ENCODE measurements at places on chromosomes 16 and 17.
A peak's percentile ranks its signal among the peaks of the same experiment; 100 is the strongest.

DNA sequence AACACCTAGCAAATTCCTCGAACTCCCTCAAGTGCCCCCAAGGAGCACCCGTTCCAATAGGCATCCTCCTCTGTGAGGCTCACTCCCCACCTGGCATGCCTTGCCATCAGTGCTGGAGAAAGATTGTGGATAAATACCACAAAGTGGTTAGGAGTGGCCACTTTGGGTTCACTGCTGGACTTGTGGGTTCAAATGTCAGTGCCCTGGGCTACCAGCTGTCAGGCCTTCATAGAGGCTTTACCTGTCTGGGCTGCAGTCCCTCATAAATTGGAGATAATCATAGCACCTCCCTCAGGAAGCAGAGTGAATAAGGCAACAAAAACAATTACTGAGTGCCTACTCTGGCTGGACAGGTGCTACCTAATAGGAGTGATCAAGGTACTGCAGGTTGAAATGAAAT is 1.5 kb upstream of the SYT17 start:
- DNase-seq = no peak

DNA sequence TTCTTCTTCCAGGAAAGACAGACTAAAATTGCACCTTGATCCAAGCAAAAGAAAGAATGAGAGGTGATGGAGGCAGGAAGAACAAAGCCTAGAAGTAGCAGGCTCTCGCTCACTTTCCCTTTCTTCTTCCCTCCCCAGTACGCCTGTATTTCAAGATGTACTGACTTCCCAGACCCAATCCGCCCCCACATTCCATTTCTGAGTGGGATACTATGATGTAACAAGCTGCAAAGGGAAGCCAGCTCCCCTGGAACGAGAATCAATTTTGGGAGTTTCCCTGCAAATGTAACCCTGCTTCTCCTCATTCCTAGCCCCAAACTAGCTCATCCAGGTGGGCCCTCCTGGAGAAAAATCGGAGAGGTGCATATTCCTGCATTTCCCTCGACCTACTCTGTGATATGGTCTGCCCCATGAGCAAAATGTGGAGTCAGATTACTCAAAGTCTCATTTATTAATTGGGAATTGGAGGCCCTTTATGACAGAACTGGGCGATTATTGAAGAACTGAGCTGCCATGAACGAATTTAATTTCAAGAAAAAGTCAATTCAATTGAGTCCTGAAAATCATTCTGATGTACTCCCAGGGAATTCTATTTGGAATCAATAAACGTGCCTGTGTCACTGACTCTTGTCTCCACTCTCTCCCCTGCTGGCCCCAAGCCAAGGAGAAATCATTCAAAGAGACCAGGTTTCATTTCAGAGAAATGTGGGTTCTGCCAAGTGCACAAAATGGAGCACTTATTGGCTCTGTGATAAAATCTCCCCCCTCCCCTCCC is 398.9 kb downstream of the SHISA9 start:
- no peak for DNase-seq

- DNase-seq = no peak
Measured at GRCh38 chr16:57635266-57636097, 7.1 kb downstream of the ADGRG1 start.

- no peak for DNase-seq
Measured at GRCh38 chr16:15665107-15665506, 15.1 kb downstream of the NDE1 start.

DNA sequence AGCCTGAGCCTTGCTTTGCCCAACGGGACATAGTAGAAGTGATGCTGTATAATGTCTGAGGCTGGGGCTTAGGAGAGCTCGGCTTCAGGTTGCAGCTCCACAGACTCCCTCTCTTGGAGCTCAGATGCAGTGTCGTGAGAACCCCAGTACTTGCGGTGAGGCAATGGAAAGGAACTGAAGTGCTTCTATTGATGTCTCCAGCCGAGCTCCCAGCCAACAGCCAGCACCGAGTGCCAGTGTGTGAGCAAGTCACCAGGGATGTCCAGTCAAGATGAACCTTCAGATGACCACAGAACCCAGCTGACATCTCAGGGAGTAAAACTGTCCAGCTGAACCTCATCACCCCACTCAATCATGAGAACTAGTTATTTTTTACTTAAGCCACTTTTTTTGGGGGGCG is 268.1 kb downstream of the IRF8 start:
- DNase-seq = no peak

- no peak for DNase-seq
Measured at GRCh38 chr16:76114681-76115080, 162.5 kb upstream of the CNTNAP4 start.

DNA sequence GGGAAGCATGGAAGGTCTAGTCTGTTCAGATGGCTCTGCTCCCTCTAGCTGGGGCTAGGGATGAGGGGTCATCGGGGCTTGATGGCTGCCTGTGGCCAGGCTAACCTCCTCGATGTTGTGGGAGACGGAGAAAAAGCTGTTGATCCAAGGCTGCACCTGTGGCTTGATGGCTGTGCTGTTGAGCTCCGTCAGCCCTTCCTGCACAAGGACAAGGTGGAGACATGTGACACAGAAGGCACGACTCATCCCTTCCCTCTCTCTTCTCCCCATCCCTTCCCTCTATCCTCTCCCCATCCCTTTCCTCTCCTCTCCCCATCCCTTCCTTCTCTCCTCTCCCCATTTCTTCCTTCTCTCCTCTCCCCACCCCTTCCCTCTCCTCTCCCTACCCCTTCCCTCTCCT is 28.2 kb downstream of the FCSK start:
- DNase-seq = no peak

GRCh38 chr16:17724242-17724898 is 253.6 kb upstream of the XYLT1 start:
- DNase-seq = no peak

GRCh38 chr16:73196670-73197069 is 148.7 kb upstream of the ZFHX3 start:
- peak; percentile 8 for DNase-seq

GRCh38 chr17:50173335-50173941 is 7.6 kb downstream of the SGCA start:
- DNase-seq = no peak

DNA sequence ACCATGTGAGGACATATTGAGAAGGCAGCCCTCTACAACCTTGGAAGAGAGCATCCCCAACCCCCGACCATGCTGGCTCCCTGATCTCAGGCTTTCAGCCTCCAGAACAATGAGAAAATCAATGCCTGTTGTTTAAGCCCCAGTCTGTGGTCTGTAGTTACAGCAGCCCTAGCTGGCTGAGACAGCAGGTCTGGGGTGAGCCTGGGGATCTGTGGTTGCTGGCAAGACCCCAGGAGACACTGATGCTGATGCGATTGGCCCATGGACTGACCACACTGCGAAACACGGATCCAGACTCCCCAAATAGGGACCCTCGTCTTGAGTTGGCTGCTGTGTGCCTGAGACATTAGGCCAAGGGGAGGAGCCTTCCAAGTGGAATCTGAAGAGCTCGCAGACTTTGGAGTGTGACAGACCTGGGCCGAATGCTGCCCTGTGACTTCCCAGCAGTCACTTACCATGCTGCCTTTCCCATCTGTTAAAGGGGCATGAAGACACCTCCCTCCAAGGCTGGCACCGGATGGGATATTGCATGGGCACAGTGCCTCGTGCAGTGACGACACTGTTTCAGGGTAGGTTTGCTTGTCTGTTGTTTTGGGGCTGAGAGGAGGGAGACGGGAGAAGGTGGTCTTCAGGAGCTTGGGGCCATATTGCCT is 147.8 kb upstream of the RPL38 start:
- DNase-seq = no peak

- peak; percentile 62 for DNase-seq
Measured at GRCh38 chr16:2532494-2533141, 1.4 kb upstream of the CEMP1 start.

DNA sequence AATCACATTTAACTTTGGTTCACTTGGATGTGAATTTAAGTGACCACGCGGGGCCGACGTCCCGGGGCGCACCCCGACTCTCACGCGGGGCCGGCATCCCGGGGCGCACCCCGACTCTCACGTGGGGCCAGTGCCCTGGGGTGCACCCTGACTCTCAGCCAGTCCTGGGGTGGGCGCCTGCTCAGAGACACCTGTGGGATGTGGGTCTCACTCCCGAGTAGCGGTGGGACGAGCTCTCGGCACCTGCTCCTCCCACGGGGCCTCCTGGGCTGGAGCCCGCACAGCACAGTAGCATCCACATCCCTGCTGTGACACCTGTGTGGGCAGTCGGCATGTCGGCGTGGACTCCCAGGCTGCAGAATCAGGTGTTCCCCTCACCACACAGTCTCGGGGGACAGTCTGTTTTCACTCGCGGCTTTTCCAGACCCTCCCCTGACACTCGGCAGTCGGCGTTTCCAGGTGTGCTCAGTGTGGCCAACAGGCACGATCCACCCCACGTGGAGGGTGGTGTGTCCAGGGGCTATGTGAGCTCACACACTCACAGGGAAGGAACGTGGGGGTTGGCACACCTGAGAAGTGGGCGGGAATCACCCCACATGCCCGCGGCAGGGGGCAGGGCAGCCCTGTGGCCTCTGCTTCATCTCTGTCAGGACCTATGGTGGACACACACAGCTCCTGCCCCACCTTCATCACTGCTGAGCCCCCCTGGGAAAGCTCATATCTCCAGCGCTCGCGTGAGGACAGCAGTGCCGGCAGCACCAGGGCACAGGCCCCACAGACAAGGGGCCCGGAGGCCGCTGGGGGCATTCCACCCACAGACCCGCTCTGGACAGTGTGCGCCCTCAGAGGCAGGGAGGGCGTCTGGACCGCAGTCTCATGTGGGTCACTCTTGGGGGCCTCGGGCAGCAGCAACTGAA is 51.8 kb downstream of the LMF1 start:
- no peak for DNase-seq

GRCh38 chr16:69286941-69287713 is 24.0 kb upstream of the VPS4A start:
- peak; percentile 60 for DNase-seq

DNA sequence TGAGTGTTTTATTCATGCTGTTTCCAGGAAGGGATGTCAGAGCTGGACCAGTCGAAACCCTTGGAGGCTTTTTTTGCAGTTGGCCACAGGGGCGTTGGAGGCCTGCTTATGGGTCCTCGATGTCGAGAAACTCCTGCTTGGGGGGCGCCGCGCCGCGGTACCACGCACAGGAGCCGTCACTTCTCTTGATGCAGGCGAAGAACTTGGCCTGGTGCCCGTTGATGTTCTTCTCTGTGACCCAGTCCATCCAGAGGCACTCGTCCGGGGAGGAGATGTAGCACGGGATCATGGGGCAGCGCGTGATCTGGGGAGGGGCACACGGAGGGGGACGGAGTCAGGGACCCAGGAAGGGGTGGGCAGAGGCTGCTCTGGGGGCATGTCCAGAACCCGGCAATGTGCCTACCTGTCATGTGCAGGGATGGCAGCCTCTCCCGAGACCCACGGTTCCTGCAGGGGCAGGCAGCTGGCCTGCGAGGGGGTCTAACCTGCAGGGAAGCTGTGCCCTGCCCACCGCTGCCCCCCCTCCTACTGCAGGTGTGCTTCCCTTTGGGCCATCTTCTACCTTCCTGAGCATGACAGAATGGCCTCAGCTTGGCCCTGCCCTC is 15.0 kb upstream of the USP36 start:
- DNase-seq = no peak

- no peak for DNase-seq
Measured at GRCh38 chr17:81651692-81652091, 4.7 kb downstream of the PDE6G start.

- DNase-seq = no peak
Measured at GRCh38 chr16:12340151-12340733, 363.7 kb downstream of the SNX29 start.

- peak; percentile 5 for DNase-seq
Measured at GRCh38 chr17:56629531-56630075, 36.1 kb downstream of the NOG start.

- no peak for DNase-seq
Measured at GRCh38 chr16:71352963-71353460, 5.5 kb upstream of the CALB2 start.

DNA sequence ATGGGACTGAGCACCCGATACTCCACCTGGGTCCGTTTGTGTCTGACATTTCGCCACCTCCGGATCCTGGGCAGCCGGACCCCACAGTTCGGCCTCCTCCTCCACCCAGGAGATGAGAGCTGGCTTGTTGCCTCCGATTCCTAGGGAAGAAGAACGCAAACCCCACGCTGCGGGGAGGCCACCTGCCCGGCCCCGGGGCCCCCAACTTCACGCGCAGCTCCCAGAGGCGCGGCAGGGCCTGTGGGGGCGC is 542 bp downstream of the ZNF764 start:
- no peak for DNase-seq

GRCh38 chr17:67594115-67594880 is 123.4 kb upstream of the NOL11 start:
- DNase-seq = no peak

DNA sequence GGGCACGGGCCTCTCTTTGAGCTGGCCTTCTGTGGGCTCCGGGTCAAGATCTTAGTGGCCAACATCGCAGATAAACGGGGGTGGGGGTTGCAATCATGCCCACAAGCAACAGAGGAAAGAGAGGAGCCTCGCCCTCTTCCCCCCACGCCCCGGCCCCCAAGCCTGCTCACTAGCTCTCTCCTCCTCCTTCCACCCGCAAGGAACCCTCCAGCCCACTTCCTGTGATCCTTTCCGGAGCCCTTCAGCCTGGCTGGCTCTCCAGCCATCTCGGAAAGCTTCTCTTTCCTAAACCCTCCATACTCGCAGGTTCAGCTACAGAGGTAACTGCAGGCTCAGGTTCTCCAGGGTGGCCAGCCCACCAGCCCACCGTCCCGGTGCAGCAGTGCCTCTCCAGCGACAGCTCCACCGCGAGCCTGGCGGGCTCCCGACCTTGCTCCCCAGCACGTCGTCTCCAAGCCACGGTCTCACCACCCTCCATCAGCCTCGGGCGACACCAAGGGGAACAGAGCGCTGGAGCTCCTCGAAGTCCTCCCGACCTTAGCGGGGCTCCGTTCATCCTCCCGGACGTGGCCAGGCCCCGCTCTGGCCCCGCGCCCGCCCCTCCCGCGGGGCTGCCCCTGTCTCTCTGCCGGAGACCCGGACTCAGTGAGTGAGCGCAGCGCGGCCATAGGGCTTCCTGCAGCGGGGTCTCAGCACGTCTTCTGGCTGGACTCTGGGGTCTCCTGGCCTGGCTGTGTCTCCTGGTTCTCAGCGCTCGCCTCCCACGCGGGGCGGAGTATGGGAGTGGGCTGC is 12.9 kb upstream of the ODF4 start:
- DNase-seq = no peak

GRCh38 chr17:82859431-82860403 is 19.9 kb upstream of the ZNF750 start:
- peak; percentile 69 for DNase-seq

GRCh38 chr16:72474501-72475123 is 302.7 kb upstream of the PMFBP1 start:
- no peak for DNase-seq

DNA sequence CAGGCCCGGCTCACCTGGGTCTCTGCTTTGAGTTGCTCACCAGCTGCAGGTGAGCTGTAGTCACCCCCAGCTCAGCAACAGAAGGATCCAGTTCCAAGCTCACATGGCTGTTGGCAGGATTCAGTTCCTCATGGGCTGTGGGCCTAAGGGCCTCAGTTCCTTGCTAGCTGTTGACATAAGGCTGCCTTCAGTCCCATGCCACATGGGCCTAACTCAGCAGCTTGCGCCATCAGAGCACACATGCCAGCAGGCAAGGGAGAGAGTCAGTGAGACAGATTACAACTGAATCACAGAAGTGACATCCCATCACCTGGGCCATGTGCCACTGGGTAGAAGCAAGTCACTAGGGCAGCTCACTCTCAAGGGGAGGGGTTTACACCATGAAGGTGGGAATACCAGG is 24.7 kb downstream of the PSMD7 start:
- no peak for DNase-seq
